ENCODE measurements at places on chromosomes 7 and 10.

DNA sequence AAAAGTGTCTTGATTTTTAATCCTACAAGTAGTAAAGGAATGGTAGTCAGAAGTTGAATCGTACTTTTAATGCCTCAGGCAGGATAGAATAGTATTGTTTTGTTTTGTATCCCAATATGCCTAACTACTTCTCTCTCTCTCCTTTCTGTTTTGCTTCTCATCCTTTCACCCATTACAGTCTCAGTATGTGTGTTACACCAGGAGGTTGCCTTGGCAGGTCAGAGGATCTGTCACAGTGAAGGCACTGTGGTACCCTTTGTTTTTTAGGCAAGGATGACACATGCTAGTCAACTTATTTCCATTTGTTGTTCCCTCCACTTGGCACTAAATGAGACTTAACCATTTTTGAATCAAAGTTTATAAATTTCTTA, 94.4 kb downstream of the MAPK8 start:
- DNase-seq, result no peak

DNA sequence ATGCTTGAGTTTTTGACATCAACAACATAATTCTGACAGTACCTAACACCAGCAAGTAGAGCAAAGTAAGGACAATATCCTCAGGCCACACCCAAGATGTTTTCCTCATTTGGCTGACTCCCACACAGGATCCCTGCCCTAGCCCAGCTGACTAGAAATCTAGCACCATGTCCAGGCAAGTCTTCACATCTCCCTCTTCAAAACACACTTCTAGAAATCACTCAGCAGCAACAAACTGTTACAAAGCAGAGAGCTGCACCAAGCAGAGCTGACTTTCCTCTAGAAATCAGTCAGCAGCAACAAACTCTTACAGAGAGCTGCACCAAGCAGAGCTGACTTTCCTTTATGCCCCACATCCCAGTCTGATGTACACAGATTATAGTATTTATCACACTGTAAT, 7.7 kb downstream of the TMEM168 start:
- DNase-seq, result no peak

DNA sequence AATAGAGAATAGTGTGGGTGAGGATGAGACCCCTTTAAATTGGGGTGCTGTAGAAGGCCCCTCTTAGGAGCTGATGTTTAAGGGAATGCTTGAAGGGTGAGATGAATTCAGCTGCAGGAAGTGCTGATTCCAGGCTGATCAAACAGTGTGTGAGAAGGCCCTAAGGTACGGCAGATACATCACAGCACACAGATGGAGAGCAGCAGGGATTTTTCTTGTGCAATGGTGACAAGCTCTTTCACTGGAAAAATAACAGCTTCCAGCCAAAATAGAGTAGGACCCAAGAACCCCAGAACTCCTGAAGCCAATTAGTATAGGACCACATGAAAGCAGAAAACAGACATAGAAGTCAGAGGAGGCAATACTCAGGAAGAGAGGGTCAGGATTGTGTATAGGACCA, 296.9 kb downstream of the ADRA2A start:
- no peak for DNase-seq

GRCh38 chr10:2925631-2926030, 141.7 kb upstream of the PFKP start:
- no peak for DNase-seq

- no peak for DNase-seq
Measured at GRCh38 chr7:71278257-71278656, 146.3 kb downstream of the GALNT17 start.

GRCh38 chr7:131105799-131106680, 221.6 kb upstream of the MKLN1 start:
- peak; percentile 59 for DNase-seq

- no peak for DNase-seq
Measured at GRCh38 chr10:69466158-69466490, 14.9 kb downstream of the TSPAN15 start.

GRCh38 chr7:129045682-129046081, 9.2 kb downstream of the TNPO3 start:
- no peak for DNase-seq

- DNase-seq, result no peak
Measured at GRCh38 chr10:44774676-44775401, 136.3 kb upstream of the TMEM72 start.

GRCh38 chr7:143205560-143206293, 16.1 kb upstream of the TAS2R40 start:
- no peak for DNase-seq

DNA sequence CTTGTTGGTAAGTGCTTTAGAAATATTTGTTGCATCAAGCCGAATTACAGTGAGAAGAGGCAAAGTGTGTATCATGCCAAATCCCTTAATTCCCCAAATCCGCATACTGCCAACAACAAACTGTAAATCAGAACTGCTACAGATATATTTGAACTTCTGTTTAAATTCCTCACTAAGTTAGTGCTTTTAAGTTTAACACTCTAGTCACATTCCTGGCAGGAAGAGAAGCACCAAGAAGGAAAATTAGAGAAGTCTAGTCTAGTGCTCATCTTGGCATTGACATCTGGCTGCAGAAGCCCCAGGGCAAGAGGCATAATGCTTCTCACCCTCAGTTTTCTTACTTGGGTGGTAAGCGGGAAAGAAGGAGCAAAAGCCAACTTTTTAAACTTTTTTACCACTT, 343.5 kb downstream of the GPR37 start:
- no peak for DNase-seq

GRCh38 chr7:123871998-123872867, 27.3 kb downstream of the HYAL4 start:
- no peak for DNase-seq

DNA sequence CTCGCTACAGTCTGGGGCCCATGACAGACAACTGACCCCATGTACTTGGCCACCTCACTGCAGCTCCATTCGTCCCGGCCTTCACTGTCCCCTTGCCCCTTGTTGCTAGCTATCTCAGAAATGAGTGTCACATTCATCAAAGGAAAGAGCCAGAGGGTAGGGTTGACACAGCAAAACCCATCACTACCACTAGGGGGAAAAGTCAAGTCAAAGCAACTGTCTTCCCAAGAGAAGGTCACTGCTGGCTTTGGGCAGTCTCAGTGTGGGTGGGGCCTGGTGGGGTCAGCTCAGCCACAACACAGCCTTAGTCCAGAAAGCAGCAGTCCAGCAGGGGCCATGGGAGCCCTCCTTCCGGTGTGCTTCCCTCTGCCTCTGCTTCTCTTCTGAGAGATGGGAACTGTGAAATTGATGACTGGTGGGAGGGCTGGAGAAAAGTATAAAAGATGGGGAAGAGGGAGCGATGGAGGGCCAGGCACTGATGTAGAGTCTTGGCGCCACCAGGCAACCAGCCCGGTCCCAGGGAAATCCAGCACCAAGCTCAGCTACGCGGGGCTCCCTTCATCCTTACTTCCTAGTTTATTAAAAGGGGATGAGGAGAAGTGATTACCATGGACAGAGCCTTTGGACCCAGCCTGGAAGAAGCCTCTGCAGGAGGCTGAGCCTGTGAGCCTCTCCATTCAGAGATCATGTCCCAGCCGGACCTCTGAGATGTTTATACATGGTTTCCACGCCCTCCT, 58.0 kb downstream of the PLXNA4 start:
- DNase-seq, result no peak

- DNase-seq, result no peak
Measured at GRCh38 chr7:20280475-20281351, 50.0 kb upstream of the ITGB8 start.

GRCh38 chr7:46448478-46448877, 527.4 kb upstream of the IGFBP3 start:
- no peak for DNase-seq

GRCh38 chr10:102230861-102231356, 4.8 kb downstream of the ELOVL3 start:
- DNase-seq, result no peak

DNA sequence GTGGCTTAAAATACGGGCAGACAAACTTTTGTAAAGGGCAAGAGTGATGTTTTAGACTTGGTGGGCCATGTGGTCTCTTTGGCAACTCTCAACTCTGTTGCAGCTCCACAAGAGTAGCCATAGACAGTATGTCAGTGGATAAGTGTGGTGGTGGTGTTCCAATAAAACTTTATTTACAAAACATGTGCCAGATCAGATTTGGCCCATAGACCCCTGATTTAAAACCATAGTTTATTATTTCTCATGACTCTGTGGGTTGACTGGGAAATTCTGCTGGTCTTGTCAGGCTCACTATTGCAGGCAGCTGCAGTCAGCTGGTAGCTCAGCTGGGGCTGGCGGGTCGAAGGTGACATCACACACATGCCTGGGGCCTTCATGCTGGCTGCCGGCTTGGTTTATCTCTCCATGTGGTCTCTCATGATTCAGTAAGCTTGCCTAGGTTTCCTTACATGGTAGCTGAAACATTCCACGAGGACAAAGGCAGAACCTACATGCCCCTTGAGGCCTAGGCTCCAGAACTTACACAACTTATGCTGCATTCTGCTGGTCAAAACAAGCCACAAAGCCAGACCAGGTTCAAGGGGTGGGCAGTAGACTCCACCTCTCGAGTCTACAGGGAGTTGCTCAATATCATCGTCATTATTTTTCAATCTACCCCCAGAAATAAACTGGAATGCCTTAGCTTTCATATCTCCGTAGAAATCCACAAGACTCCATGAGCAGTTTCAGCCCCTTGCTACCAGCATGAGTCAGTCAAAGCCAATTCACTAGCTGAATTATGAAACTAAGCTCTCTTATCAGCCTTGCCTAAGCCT, 245.7 kb downstream of the WDR11 start:
- no peak for DNase-seq

GRCh38 chr10:33087152-33087551, 129.1 kb upstream of the ITGB1 start:
- no peak for DNase-seq

- no peak for DNase-seq
Measured at GRCh38 chr7:126157391-126157790, 1095.3 kb downstream of the GRM8 start.

DNA sequence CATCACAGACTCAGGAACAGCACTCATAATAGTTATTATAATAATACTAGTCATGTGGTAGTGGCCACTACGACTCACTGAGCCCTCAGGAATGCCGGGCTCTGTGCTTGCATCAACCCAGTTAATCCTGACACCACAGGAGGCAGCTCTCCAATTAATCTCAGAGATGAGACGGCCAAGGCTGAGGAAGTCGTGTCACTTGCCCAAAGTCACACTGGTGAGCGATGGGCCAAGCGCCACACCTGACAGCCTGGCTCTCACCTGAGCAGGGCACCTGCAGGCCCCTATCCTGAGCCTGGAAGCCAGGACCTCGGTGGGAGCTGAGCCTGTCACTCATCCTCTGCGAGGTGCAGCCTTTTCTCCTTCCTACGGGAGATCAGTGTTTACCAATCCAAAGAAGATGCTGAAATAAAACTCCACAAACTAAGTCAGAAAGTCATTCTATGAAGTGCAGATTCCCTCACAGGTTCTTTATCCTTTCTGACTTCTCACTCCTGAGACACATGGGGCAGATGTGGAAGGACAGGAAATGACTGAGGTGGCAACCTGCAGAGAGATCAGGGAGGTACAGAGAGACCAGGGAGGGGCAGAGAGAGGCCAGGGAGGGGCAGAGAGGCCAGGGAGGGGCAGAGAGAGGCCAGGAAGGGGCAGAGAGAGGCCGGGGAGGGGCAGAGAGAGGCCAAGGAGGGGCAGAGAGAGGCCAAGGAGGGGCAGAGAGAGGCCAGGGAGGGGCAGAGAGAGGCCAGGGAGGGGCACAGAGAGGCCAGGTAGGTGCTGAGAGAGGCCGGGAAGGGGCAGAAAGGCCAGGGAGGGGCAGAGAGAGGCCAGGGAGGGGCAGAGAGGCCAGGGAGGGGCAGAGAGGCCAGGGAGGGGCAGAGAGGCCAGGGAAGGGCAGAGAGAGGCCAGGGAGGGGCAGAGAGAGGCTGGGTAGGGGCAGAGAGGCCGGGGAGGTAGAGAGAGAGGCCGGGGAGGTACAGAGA, 38.5 kb downstream of the VIPR2 start:
- DNase-seq, result no peak

DNA sequence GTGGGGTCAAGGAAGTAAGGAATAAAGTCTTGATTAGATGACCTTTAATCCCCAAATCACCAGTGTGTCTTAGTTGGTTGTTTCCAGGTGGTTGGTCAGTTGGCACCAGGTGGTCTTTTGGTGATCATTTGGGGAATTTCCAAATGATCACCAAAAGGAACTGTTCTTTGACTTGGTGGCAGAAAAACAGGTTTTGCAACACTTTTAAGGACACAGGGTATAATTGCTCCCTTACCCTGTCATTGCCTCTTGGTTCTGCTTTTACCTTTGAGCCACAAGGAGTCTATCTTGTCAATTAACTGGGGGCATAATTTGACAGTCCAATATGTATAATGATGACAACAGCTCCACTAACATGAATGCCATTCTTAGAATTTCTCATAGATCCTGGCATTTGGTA, 104.2 kb downstream of the ADK start:
- DNase-seq, result no peak

- DNase-seq, result no peak
Measured at GRCh38 chr7:13042605-13043236, 355.3 kb downstream of the ARL4A start.

DNA sequence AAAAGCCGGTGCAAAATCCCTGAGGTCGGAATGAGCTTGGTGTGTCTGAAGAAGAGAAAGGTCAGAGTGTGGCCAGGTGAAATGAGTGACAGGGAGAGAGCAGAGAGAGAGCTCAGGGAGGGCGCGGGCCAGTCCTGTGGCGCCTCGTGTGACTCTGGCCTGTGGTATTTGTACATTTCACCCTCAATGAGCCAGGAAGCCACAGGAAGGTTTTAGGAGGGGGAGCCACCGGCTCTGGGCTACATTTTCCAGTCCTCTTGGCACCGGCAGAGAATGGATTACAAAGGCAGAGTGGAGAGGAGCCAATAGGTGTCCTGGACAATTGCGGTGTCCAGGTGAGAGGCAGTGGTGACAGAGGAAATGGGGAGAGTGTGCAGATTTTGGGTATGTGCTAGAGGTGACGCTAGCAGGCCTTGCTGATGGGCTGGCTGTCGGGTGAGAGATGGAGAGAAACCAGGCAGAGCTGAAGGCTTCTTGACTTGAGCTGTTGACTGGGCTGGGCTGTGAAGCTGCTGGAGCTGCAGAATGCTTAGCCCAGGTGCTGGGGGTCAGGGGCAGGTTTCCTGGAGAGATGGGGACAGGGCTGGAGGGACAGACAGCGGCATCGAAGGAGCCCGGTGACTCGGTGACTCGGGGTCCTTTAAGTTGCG, 38.1 kb downstream of the COL13A1 start:
- DNase-seq, result no peak

GRCh38 chr10:91103384-91104192, 116.9 kb upstream of the PCGF5 start:
- DNase-seq, result no peak

- DNase-seq, result no peak
Measured at GRCh38 chr10:121245754-121246153, 352.5 kb downstream of the FGFR2 start.

GRCh38 chr10:97686301-97686961, 610 bp downstream of the AVPI1 start:
- no peak for DNase-seq

GRCh38 chr10:8279598-8279997, 225.1 kb downstream of the GATA3 start:
- DNase-seq, result no peak

- DNase-seq, result no peak
Measured at GRCh38 chr7:43118313-43118712, 5.9 kb downstream of the HECW1 start.

Measured in right forelimb (tissue), 1 donor.